ENCODE measurements at places on chromosomes 2 and 18.

- DNase-seq = peak; percentile 39
Measured at GRCh38 chr2:112795774-112796173, 11.5 kb upstream of the IL1A start.

- DNase-seq = no peak
Measured at GRCh38 chr2:169139993-169140767, 70.8 kb downstream of the DHRS9 start.

GRCh38 chr2:73235315-73236028 is 1.4 kb downstream of the CCT7 start:
- no peak for DNase-seq

GRCh38 chr2:31380243-31380642 is 34.3 kb downstream of the XDH start:
- DNase-seq = no peak

- no peak for DNase-seq
Measured at GRCh38 chr2:231410293-231411004, 14.9 kb downstream of the B3GNT7 start.

DNA sequence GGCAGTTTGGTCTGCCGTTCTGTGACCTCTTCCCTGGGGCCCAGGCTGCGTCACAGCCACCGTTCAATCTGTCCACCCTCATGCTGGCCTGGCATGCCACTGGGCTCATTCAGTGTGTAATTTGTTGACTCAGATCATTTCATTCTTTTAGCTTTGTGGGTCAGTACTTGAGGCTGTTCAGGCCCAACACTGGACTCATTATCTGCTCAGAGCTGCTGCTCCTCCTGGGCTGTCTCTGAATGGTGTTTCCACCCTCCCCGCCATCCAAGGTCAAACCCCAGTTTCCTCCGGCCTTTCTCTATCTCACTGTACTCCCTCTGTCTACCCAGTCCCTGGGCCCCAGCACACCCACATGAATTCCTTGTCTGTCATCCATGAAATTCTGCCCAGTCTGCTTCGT is 152.4 kb upstream of the NCK2 start:
- DNase-seq = no peak
